ENCODE measurements at places on chromosomes 4 and X.

DNA sequence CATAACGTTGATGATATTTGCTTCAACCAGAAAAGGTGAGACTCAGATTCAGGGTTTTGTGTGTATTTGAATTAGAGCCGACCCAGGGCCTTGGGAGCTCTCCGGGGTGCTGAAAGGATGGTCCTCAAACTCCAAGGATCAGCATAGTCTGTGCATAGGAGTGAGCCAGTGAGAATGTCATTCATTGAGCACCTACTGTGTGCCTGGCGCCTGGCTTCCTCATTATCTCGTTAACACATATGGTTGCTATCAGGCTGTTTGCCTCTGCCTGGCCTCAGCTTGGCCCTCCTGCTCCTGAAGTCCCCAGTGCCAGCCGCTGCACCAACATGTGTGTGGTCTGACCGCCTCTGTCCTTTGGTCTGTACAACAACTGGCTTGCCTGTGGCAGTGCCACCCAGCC lies 25.1 kb upstream of the JAKMIP1 start:
- DNase-seq, result no peak

DNA sequence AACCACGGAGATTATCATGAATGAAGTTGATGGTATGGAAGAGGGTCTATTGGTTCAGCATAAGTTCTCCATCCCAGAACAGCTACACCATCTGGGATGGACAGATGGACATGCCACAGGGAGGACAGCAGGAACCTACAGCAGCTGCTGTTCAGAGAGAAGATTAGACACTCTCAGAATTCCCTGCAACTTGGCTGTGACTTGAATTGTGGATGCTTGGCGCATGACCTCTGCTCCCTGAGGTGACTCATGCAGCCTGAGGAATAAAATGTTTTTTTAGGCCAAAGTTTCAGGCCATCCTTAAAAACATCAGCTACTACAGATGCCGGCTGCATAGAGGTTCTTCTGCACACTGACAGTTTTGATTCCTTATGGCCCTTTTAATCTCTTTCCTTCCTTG lies 97.3 kb downstream of the RS1 start:
- DNase-seq, result no peak

DNA sequence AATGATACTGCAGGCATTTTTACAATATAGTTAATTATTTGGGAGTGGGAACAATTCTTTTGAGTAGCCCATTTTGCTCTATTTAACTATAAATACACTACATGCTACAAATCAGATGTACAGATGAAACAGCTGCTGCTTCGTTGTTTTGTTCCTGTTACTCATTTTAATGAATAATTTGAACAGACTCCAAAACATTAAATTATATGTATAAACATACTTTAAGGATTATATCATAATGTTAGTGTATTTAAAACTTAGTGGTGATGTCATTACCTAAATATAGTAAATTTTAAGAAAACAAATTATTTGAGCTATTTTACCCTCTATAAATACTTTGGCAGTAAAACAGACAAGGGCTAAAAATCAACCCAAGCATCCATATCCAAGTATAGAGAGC lies 60.7 kb downstream of the GAB1 start:
- DNase-seq, result no peak

- DNase-seq, result no peak
Measured at GRCh38 chr4:85740431-85740861, 265.5 kb downstream of the ARHGAP24 start.

GRCh38 chrX:68842781-68843581 lies 14.2 kb downstream of the EFNB1 start:
- no peak for DNase-seq

GRCh38 chr4:81424816-81425755 lies 46.6 kb downstream of the RASGEF1B start:
- DNase-seq, result no peak

GRCh38 chrX:149949743-149950436 lies 11.6 kb upstream of the EOLA2 start:
- DNase-seq, result no peak

Measured in GOT3 (cell line).